ENCODE measurements at places on chromosomes 1 and 21. TPM values are rescaled to one million over a fixed set of nuclear protein-coding genes. Genes with fewer than 3 reads are reported as not detected.

MNDA gene
- not detected for total RNA-seq

SLX9 gene
- total RNA-seq = 24.8 TPM

USH2A gene
- not detected for total RNA-seq

KPRP gene
- total RNA-seq = not detected

HRNR gene
- total RNA-seq = not detected

ADCY10 gene
- total RNA-seq = not detected

RNF220 gene
- 90.4 TPM for total RNA-seq
